ENCODE measurements at places on chromosomes 1 and 21.
A peak's percentile ranks its signal among the peaks of the same experiment; 100 is the strongest.

GRCh38 chr1:87215592-87215991 is 113.1 kb upstream of the LMO4 start:
- no peak for DNase-seq

DNA sequence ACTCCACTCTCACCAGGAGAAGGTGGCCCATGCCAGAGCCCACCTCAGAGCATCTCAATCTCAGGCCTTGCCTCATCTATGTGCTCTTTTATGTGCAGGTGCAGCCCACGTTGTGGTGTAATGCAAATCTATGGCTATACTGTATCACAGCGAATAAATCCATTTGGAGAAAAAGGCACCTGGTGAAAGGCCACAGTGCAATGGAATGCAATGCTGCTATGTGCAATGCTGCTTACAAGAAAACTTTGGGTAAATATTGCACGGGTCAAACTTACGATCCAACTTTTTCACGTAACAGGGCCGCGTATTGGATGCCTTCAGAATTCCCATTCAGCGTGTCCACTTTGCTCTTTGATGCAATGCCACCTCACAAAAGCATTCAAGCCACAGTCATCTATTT is 13.5 kb downstream of the ZBTB18 start:
- DNase-seq = no peak

DNA sequence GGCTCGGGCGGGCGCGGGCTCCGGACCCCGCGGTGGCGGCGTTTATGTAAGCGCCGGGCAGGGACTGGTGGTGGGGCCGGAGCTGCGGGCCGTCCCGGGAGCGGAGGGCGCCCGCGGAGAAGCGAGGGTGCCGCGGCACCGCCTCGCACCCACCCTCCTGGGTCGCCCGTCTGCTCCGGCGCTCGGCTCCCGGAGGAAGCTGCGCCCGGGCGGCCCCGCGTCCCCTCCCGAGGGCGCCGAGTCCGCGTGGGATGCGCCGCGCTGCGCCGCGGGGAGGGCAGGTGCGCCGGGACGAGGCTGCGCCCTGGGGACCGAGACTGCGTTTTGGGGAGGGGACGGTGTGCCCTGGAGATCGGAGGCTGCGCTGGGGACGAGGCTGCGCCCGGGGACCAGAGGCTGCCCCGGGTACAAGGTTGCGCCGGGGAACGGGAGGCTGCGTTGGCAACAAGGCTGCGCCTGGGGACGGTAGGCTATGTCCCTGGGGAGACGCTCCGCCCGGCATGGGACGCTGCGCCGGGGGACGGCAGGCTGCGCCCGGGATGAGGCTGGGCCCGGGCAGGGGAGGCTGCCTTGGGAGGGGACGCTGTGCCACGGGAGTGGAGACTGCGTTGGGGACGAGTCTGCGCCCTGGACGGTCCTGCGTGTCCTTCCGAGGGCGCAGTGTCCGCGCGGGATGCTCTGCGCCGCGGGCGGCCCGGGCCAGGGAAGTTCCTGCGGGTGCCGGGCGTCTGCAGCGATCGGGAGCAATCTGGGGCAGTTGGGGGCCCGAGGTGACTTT is 627 bp downstream of the ADARB1 start:
- peak; percentile 33 for DNase-seq

- no peak for DNase-seq
Measured at GRCh38 chr1:90356991-90357390, 360.1 kb downstream of the BARHL2 start.

DNA sequence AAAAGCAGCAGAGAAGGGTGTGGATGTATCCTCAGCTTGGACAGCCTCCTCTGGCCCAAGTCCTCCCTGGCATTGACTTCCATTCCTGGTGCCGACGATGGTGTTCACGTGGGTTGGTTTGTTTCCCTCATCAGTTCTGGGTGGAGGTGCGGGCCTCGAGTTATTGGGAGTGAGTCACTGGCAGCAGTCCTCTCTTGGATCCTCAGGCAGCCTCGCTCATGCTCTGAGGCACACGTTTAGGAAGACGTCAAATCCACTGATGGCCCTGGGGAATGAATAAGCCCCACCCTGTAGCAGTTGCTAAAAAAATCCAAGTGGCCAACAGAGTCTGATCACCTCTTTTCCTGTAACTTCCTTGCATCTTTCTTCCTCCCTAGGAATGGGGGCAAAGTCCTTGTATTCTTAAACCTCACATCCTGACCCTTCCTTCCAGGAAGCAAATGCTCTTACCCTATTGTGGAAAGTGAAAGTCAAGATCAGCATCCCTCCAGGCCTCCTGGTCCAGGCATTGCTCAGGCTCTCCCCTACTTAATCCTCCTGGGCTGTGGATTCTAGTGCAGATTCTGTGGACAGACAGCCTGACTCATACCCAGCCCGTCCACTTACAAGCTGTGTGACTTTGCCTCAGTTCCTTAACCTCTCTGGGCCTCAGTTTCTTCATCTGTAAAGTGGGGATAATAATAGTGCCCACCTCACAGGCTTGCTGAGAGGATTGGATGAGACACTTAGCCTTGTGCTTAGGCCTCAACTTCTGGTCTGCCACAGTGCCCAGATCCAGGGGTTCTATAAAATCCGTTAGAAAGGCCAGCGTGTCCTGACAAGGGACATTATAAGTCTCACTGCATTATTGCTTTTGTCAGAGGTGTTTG is 111.1 kb downstream of the TLR5 start:
- no peak for DNase-seq

DNA sequence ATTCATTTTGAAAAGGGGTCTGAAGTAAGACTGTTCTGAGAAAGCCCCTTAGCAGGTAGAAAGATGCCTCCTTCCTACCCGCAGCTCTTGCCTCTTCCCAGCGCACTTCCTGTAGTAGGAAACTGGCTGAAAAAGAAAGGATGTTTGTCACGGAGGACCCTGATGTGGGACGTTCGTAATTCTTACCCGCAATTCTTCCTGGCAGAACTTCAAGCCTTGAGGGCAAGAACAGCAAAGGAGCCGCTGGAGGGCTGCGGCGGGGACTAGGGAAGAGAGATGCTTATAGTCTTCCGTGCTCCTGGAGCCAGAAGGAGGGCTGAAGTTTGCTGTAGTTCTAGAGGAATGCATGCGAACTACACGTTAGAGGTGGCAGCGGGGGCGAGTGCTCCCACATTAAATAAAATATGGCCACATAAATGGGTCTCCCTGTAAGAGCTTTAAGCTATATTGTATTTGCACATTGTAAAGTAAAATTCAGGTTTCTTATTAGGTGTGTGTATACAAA is 6.3 kb downstream of the C1orf53 start:
- DNase-seq = no peak

DNA sequence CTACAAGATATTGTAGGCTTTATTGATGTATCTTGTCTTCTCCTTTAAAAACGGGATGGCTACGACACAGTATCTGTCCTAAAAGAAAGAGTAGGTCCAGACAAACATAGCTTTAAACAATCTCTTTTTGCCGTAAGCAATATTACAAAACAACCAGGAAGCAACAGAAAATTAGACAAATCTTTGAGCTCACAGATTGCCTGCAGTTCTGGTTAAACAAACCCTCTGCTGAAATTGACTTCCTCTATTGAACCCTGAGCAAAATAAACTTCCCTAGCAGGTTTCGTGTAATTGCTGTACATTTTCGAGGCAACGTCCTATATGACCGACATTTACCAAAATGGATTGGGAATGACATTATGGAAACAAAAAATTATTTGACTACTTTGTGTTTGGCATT is 50.6 kb downstream of the CHML start:
- no peak for DNase-seq

DNA sequence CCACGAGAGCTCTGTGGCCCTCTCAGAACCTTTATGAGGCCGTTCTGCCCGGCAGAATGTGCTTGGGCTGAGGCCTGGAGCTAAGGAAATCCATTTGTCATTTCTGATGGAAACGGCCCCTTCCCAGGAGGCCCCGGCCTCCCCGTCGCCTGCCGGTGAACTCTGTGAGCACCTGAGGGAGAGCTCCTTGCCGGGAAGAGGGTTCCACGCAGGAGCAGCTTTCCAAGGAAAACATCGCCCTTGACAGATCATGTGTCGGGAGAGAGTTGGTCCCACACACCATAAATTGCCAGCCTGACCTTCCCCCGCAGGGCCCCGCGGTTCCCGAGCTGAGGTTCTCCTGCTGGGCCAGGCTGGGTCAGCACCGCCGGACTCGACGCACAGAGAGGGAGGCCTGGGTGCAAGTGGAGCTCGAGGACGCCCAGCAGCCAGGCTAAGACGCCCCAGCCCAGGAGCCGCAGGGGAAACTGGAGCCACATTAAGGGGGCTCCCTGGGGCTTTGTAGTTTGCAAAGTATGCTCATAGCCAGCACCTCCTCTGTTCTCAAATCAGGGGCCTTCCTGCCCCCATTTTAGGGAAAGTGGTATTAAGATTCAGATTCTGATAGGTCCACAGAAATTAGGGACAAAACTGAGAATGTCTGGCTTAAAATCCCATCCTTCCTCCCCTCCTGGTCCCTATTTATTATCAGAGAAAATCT is 239.5 kb downstream of the FOXD2 start:
- DNase-seq = no peak

DNA sequence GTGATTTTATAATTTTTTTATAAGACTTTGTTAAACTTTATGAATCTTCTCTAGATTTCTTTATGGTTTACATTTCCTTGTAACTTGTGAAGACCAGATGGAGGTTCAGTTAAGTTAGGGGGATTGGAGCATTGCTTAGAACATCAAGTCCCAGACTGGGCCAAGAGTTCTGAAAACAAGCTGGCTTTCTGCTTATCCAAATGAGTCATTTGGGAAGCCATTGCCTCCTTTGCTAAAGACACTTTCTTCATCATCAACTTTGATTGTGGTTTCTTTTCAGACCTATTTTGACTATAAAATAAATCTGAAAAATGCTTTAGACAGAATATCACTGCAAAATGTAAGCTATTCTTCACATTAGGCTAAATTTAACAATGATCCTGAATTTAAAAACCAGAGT is 446.8 kb downstream of the USP25 start:
- DNase-seq = no peak

- DNase-seq = no peak
Measured at GRCh38 chr1:100494393-100495084, 43.4 kb upstream of the GPR88 start.

GRCh38 chr1:54247863-54248515 is 48.0 kb downstream of the MRPL37 start:
- DNase-seq = no peak

DNA sequence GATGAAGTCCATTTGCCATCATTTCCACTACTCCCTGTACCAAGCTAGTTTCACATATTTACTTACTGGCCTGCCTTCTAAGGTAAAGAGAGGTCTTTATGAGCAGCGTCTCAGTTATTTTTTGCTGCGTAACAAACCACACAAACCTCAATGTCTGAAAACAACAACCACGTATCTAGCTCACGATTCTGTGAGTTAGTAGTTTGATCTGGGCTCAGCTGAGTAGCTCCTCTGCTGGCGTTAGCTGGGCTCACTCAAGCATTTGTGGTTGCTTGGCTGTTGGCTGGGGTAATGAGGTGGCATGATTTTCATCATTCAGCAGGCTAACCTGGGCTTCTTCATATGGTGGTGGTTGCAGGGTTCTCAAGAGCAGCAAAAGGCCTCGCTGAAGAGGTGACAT is 225.4 kb downstream of the FOXD2 start:
- DNase-seq = peak; percentile 54

GRCh38 chr1:77514921-77515776 is 167.3 kb downstream of the ZZZ3 start:
- no peak for DNase-seq

GRCh38 chr1:247218121-247218651 is 37.7 kb upstream of the VN1R5 start:
- no peak for DNase-seq

DNA sequence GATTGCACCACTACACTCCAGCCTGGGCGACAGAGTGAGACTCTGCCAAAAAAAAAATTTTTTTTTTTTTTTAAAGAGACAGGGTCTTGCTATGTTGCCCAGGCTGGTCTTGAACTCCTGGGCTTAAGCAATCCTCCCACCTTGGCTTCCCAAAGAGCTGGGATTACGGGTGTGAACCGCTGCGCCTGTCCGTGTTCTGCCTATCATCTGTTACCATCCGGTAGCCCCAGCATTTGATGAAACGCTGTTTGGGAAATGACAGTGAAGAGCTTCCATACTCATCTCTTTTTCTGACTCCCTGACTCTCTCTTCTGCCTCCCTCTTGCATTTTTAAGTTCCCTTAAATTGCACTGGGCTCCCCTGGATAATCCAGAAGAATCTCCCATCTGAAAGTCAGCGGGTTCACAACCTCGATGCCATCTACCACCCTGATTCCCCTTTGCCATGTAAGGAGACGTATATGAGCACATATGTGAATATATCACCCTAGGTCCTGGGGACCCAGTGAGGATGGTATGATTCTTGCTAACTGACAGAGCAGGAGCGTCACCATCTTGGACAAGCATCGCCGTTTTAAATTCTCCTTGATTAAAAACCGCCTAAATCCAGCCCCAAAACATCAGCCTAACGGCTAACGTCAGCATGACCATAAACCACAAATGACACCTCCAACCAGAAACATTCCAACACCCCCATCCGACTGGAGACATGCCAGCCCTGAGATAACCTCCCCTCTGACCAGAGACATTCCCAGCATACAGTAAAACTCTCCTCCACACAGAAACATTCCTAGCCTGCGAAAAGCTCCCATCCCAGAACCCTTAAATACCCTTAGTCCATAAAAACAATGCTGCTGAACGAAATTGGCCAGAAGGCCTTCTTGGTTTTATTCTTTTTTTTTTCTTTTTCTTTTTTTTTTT is 12.4 kb downstream of the TNFRSF8 start:
- no peak for DNase-seq

DNA sequence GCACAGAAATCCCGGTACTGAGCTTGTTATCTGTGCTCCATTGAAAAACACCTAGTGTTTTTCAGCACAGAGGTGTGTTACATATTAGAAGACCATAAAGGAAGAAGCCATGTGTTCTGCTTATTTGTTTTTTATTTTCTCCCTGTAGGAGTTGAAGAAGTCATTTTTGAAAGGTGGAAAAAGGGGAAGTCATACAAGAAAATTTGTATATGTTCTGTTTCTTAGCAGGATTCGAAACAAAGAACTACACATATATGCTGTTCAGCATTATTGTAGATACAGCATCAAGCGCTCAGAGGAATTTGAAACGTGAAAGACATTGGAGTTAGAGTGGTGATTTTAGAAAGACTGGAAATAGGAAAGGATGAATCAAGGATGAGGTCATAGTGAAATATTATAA is 345.3 kb upstream of the ADGRL2 start:
- DNase-seq = no peak

- no peak for DNase-seq
Measured at GRCh38 chr1:84583648-84584047, 9.4 kb upstream of the CTBS start.

GRCh38 chr1:39127513-39127912 is 77.0 kb upstream of the MACF1 start:
- DNase-seq = no peak

- DNase-seq = no peak
Measured at GRCh38 chr1:200353232-200353631, 56.6 kb downstream of the ZNF281 start.

GRCh38 chr21:38525454-38525853 is 27.2 kb upstream of the ERG start:
- DNase-seq = peak; percentile 4

DNA sequence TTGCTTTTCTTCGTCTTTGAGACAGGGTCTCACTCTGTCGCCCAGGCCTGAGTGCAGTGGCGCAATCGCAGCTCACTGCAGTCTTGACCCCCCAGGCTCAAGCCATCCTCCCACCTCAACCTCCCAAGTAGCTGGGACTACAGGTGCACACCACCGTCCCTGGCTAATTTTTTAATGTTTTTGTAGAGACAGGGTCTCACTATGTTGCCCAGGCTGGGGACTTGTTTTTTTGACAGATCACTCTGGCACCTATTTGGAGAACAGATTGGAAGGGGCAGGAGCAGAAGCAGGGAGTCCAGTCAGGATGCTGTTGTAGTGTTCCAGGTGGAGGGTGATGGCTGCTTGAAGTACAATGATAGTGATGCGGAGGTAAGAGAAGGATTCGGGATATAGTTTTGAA is 12.7 kb upstream of the KDM4A start:
- no peak for DNase-seq

Data from activated CD4-positive, alpha-beta T cell treated with anti-CD3 and anti-CD28 coated beads, Interleukin-2, amount 50 U/mL, for 16 hours (primary cell).